MM.1S (cell line): ENCODE measurements at places on chromosomes 2 and 18.
A peak's percentile ranks its signal among the peaks of the same experiment; 100 is the strongest.

GRCh38 chr2:148524519-148524919 is 120.0 kb upstream of the EPC2 start:
- no peak for DNase-seq

DNA sequence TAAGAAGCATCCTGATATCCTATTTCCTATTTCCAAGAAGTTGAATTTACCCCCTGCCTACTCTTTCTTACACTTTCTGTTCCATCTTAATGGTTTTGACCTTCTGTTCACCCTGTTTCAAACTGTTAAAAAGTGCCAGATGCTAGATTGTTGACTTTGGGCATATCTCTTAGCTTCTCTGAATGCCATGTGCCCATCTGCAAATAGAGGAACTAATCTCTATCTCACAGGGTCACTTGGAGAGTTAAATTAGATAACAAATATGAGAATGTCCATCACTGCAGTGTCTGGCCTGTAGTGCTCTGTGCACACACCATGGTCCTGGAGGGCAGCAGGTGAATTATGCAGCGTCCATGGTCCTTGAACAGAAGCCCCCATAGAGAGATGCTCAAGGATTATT is 83.8 kb downstream of the LRATD1 start:
- DNase-seq = no peak

GRCh38 chr18:3898861-3899613 is 449.1 kb downstream of the TGIF1 start:
- DNase-seq = no peak

- DNase-seq = no peak
Measured at GRCh38 chr2:207676827-207677354, 34.5 kb upstream of the CCNYL1 start.

DNA sequence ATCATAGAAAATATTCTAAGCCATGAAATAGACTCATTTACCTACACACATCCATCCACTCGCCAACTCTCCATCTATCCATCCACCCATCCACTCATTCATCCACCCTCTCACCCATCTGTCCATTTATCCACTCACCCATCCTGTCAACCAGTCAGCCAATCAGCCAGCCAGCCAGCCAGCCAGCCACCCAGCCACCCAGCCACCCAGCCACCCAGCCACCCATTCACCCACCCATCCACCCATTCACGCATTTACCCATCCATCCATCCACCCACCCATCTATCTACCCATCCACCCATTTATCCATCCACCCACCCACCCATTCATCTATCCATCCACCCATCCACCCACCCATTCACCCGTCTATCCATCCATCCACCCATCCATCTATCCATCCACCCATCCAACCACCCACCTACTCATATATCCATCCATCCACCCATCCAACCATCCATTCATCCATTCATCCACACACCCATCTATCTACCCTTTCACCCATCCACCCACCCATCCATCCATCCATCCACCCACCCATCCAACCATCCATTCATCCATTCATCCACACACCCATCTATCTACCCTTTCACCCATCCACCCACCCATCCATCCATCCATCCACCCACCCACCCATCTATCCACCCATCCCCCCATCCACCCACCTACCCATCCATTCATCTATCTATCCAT is 185.1 kb downstream of the LOXHD1 start:
- DNase-seq = no peak

DNA sequence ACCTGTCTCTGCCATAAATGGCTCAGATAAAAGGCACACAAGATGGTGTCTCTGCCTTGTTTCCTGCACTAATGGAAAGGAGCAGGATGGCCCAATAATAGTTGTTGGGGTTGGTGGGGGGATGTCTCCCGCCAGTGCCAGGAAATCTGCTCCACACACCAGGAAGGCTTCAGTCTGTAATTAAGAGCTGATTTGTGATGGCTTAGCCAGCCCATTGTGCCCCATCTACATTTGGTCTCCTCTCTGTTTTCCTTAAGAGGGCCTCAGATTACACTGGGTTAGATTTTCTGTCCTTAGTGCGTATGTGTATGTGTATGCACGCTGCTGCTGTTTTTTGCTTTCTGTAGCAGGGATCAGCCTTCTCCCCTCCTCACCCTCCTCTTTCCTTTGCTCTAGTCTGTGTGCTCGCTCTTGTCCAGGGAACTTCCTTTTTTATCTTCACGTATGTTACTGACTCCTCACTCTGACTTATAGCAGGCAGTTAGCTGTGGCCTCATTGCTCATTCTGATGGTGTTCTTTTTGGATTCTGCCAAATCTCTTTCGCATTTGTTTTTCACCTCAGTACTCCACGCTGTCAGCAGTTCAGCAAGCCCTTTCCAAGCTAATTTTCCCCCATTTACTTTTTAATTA is 33.4 kb upstream of the MGAT5 start:
- DNase-seq = no peak

DNA sequence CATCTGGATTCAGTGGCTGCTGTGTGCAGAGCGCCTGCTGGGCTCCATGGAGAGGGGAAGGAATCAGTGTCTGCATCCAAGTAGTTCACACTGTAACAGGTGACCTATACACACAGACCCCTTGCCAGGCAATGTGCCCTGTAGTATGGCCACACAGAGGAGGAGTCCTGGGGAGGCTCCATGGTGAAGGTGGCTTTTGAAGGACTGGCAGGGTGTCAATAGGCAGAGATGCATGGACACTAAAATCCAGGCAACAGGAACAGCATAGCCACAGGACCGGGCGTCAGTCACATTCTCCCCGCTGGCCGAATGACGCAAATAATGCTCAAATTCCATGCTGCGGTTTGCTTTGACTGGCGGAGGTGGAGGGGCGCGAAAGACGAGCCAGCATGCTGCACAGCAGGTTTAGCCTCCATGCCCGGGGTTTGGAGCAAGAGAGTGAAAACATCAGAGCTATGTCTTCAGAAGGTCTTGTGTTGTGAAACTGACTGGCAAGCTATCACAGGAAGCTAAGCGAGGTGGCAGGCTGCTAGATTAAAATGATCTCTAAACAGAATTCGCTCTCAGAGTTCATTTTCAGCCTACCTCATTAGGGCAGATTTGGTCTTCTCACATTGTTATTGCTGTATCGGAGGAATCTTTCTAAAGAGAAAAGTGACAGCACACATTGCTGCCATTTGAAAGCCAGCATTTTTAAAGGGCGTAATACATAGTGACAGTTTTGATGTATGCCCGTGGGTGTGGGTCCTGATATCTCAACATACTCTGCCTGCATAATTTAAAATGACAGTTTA is 1.2 kb upstream of the CHMP1B start:
- peak; percentile 34 for DNase-seq

- peak; percentile 34 for DNase-seq
Measured at GRCh38 chr2:36618381-36618780, 20.4 kb upstream of the FEZ2 start.

DNA sequence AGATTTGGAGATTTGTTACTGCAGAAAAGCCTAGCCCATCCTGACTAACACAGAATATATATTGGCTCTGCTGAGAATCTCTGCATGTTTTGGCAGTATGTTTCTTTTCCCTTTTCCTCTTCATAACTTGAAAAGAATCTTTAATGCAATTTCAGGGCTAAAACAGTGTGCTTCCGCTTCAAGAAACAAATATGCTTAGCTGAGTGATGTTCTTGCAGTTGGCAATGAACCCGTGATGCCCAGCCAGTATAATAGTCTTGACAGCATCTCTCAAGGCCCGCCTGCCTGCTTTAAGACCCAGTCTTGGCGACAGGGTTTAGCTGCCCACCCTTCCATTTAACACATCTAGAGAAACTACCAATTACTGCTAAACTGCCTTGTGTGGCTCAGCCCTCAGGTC is 184.5 kb downstream of the INO80D start:
- no peak for DNase-seq

DNA sequence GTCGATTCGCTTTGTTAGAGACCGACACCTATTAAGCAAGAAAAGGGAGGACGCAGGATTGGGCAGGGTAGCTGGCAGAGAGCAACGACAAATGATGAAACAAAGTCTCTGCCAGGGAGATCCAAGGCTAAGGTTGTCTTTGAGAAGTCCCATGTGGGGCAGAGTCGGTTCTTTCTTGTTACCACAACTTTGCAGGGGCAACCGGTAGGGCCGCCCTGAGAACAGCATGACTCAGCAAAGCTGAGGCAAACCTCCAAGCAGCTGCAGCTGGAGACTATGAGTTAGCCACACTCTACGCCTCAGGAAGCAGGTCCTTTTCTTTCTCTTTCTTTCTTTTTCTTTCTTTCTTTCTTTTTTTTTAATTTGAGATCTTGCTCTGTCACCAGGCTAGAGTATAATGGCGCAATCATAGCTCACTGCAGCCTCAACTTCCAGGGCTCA is 452.3 kb upstream of the ID2 start:
- DNase-seq = peak; percentile 83

DNA sequence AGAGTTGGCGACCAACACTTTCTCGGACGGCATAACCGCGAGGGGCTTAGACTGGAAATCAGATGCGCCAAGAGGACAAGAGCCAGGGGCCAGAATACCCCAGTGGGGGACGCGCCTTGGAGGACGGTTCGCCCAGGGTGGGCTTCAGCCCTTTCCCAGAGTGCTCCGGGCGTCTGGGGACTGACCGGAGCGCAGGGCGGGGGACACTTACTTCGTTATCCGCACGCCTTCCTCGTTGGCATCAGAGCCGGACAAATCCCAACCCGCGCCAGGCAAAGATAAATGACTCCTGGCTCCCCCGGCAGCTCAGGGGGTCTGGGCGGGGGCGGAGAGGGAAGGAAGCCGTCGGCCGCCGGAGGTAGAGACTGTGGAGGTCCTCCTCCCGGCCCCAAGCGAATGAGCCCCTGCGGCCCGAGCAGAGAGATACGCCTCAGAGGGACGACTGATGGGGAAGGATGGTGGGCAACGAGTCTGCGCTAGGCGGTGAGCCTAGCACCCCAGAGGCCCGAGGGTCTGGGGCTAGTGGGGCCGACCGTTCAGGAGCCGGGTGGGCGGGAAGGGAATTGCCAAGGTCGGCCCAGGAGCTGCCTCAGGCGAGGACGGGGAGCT is 4.7 kb upstream of the SATB2 start:
- no peak for DNase-seq

DNA sequence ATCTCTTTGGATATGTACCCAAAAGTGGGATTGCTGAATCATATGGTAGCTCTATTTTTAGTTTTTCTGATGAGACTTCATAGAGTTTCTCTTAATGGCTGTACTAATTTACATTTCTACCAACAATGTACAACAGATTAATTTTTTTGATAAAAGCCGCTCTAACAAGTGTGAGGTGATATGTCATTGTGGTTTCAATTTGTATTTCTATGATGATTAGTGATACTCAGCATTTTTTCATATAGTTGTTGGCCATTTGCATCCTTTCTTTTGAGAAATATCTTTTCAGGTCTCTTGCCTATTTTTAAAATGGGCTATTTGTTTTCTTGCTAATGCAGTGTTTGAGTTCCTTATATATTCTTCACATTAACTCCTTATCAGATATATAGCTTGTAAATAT is 4.3 kb downstream of the IL18RAP start:
- no peak for DNase-seq

GRCh38 chr18:67670024-67670543 is 153.6 kb upstream of the DSEL start:
- DNase-seq = no peak

- DNase-seq = no peak
Measured at GRCh38 chr2:133424876-133425275, 143.4 kb downstream of the NCKAP5 start.

GRCh38 chr2:222427646-222428301 is 3.4 kb downstream of the SGPP2 start:
- DNase-seq = no peak
